GM12891 (cell line): ENCODE measurements at places on chromosomes 4 and X.

GRCh38 chr4:39834269-39834668 lies 136.3 kb downstream of the UBE2K start:
- DNase-seq, result no peak

DNA sequence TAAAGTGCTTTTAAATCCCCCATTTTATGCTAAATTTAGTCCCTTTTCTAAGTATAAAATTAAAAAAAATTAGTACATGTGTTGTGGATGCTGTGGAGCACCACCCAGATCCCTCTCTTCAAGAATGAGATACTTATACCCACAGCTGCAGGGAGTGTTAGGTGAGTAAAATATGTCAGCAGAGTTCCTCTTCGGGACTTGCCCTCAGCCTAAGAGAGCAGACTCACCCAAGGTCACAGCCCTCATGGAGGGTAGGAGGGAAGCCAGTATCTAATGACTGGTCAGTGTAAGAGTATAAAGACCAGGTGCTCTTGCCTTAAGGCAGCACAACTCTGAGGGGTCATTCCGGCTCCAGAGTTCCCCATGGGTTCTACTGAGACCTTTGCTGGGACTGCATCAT lies 88.5 kb downstream of the REELD1 start:
- no peak for DNase-seq

GRCh38 chr4:5566991-5567390 lies 141.4 kb downstream of the EVC2 start:
- DNase-seq, result no peak

- DNase-seq, result no peak
Measured at GRCh38 chr4:158783785-158784184, 15.0 kb downstream of the FNIP2 start.

DNA sequence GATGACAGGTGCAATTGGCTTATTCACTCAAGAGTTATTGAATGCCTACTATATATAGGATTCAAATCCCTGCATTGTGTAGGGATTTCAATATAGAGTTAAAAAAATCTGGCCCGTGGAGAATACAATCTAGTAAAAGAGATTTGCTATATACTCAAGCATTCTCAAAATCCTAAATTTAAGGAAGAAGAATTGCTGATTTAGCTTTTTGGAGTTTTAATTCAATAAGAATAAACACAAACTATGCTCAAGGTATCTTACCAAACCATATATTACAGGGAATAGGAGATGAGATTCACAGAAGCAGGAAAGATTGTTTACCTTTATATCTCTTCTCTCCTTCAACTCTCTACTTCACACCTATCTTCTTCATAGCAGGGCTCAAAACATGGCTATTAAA lies 476.8 kb downstream of the PACRGL start:
- no peak for DNase-seq

DNA sequence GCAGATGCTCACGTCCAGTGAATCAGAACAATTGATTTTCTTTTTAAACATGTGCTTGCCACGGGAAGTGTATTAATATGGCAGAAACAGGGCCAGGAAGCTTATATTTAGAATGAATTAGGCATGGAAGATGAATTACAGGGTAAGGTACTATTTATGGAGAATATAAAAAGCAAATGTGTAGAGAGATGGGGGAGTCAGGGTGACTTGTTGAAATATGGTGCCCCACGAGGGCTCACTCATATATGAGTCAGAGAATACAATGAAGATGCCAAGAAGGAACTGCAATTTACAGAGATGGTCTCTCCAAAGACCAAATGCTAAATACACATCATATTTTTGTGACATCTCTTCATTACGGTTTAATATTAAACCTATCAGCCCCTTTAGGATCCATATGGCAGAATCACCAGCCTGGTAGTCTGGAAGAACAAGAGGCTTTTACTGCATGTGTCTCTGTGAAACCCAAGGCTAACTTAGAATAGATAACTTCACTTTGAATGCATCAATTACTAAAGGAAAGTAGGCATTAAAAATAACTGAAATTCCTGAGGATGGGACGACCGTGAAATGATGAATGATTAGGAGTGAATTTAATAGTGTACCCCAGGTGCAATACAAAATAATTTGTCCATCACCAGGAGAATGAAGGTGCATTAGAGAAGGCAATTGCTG lies 385.3 kb downstream of the ARHGAP24 start:
- no peak for DNase-seq

GRCh38 chr4:116321471-116321870 lies 763.9 kb downstream of the TRAM1L1 start:
- no peak for DNase-seq

GRCh38 chrX:135973025-135973547 lies 702 bp downstream of the MMGT1 start:
- DNase-seq, result no peak

DNA sequence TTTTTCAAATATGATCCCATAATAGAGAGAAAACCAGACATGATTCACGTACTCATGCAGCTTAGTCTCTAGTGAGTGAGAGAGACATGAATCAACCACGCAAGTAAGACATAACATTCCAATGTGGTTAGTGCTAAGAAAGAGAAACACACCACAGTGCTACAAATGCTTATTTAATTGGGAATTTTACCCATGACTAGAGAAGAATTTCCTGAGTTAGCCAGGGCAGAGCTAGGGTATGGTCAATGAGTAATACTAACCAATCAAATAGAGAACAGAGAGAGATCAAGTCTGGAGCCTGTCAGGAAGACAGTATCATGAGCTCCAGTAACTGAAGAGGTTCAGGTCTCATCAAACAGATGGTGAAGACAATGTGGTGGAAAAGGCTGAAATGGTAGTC lies 495.2 kb downstream of the PDGFC start:
- no peak for DNase-seq

GRCh38 chrX:46381630-46382029 lies 163.6 kb downstream of the ZNF674 start:
- no peak for DNase-seq

GRCh38 chrX:137428766-137429591 lies 136.9 kb upstream of the ZIC3 start:
- DNase-seq, result no peak

GRCh38 chr4:168501407-168501806 lies 4.6 kb downstream of the PALLD start:
- DNase-seq, result no peak

GRCh38 chr4:186017801-186018200 lies 51.2 kb upstream of the TLR3 start:
- DNase-seq, result no peak

DNA sequence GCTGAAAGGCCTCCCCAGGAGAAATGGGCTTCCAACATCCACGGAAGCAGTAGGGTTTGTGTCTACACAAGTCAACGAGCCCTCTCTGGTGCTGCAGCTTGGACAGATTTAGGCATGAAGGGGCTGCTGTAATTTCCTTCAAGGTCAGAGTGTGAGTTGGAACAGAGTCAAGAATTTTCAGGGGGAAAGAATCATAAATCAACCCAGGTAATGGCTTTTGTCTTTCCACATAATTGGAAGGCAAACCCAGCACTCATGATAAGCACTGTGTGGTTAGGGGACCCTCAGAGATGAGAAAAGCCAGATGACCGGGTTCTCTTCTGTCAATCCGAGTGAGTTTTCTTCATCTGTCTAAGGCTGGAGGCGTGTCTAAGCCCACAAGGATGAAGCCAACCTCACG lies 78.6 kb upstream of the MXRA5 start:
- no peak for DNase-seq

DNA sequence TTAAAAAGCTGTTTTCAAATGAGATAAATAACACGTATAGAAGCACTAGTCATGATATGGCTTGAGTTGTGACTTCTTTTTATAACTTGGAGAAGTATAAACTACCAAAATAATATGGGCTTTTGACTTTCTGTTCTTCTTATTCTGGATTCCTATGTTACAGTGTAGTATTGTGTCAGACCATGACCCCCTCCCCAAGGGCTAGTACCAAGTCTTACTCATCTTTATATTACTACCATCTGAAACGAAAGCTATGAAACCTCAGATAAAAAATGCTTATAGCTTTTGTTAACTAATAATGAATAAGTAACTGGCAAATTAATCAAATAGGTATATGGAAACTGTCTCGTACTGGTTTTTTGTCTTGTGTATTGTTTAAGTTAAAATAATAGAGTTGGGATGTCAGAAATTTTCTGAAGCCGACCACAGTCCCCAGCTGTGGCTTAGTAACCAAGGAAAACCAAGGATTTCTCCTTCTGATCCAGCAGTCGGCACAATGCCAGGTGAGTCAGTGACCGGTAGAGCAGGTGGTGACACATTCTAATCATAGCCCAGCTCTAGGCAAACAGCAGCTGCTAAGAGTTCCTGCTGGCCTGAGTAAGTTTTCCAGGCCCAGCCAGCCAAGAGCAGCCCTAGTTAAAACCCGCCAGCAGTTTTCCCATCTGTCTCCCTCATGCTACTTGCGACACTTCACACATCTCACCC lies 163.3 kb upstream of the PRDX4 start:
- no peak for DNase-seq

- no peak for DNase-seq
Measured at GRCh38 chrX:115968436-115969252, 201.9 kb upstream of the AGTR2 start.

GRCh38 chrX:12929701-12930100 lies 23.3 kb downstream of the TLR8 start:
- no peak for DNase-seq

DNA sequence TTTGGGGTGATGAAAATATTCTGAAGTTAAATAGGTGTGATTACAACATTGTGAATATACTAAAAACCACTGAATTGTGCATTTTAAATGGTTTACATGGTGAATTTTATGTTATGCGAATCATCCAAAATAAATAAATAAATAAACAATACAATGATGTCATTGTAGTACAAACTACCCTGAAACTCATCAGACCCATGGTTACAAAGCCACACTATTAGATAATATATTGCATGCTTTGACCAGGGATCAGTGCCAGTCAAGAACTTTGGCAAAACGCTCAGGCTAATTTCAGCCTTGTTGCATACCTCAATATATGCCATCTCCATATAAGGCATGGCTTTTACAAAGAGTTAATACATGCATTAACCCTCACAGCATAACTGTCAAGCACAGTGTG lies 45.5 kb upstream of the XIAP start:
- no peak for DNase-seq

DNA sequence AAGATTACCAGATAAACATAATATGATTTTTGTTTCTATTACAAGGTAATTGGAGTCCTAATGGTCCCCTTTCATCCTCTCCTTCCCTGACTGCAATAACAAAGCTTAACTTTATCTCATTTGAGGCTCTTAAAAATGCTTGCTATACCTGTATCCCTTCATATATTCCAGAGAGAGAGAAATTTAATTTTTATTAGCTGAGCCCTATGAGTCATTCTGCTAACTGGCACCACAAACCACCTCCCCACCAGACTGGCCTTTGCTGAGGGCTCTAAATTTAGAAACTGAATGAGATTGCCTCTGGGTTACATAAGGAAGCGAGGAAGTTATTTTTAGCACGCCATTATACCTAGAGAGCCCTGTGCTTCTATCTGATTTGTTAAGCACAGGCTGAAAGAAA lies 27.4 kb downstream of the CBLL2 start:
- DNase-seq, result no peak

DNA sequence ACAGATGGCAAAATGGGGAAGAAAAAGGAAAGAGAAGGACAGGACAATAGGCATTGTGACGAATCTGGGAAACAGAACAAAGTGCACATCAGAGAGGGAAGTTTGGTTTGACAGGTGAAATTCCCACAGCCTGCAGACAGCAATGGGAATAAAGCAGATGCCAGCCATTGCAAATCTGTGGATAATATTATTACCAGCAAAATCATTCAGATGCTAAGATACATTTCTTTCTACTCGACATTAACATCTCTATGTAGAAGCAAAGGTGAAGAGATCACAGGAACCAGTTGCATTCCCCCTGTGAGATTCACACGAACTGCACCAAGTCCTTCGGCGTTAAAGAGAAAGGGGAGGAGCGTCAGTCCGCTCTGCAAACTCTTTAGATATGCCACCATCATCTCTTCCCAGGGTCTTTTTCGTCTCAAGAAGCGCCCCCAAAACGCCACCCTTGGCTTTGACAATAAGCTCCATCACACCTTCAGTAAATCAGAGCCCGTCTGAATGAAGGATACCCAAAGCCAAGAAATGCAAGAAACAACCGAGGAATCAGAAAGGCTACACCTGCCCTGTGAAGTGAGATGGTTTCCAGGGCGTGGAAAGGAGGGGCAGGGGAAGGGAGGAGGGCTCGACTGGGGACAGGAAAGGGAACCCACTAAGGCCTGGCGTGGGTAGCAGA lies 1.9 kb downstream of the NEUROG2 start:
- DNase-seq, result no peak

- DNase-seq, result no peak
Measured at GRCh38 chrX:65902011-65902410, 137.9 kb downstream of the VSIG4 start.

DNA sequence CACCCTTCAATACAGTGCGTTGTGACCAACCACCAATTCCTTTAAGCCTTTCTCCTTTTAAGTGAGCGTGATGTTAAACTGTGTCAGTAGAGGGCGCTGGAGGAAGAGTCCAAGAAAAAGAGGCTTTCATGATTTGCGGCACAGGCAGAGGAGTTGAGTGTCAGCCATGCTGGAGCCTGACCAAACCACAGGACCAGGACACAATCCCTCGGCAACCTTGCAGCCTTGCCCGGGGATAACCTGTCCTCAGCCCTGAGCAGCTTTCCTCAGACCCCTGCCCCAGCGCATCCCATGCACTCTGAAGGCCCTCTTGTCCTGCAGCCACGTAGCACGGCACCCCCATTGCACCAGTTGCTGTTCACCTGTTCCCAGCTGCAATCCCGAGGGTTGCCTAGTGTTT lies 53.5 kb upstream of the SMIM31 start:
- no peak for DNase-seq

GRCh38 chr4:125131891-125132680 lies 182.7 kb upstream of the FAT4 start:
- DNase-seq, result no peak

- DNase-seq, result no peak
Measured at GRCh38 chr4:84051089-84051488, 448.0 kb downstream of the NKX6-1 start.

DNA sequence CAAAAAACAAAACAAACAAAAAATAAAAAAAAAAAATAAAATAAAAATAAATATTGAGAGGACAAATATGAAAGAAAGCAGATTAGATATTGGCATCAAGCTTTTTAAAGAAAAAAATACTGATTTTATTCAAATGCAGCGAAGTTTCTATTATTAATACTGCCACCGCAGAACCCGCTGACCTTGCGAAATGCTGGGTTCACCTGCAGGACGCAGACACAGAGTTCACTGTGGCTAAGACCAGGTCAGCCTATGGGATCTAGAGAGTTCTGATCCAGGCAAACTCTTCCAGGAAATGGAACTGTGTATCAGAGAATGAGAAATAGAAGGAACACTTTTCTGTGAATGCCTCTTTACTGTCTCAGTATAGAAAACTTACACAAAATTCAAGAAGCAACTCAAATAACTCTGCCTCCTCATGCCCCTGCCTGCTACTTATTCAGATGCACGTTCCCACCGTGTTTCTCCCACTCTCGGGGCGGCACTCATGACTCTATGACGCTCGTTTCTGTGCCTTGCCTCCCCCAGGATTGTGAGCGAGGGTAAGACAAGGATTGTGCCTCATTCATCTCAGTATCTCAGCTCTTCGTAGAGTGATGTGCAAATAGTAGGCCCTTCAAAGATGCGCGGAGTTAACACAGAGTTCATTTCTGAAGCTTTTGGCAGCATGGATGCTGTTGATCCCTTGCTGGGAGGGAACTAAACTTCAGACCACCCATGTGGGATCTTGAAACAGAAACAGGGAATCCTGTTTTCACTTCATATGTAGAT lies 44.1 kb upstream of the TLR3 start:
- no peak for DNase-seq
